ENCODE measurements at places on chromosomes 7 and 10.

DNA sequence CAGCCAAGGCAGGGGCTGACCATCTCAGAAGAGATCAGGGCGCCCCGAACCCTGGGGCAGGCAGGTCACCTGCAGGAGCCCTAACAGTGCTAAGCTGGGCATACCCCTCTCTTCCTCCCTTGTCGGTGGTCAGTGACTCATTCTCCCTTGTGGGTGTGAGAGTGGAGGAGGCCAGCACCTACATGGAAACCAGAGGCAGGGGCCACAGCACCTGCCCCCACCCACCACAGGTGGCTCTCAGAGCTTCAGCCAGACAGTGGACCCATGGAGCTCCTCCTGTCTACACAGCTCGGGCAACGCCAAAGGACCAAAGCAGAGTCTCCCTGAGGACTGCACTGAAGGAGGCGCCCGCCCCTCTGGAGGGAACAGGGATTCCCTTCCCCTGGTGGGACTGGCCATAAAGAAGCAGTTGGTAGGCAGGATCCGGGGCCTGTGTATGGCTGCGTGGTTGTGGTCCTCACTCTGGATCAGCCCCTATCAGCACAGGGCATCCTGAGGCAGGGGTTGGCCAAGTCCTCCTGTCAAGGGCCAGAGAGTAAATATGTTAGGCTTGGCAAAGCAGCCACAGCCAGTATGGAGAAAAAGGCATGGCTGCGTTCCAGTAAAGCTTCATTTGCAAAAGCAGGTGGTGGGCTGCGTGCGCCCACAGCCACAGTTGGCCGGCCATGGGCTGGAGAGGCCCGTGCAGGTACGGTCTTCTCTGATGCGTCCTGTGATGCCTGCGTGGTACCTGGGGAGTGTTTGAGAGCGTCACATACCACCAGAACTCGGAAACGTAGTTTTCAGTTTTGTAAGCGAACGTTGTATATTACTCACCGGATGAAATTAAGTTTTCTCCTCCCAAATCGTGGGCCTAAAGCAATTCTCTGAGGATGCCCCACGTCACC lies 198.2 kb downstream of the EBF3 start:
- DNase-seq = no peak

- DNase-seq = no peak
These were observed 19.1 kb downstream of the LMTK2 start for GRCh38 chr7:98125759-98126158.

DNA sequence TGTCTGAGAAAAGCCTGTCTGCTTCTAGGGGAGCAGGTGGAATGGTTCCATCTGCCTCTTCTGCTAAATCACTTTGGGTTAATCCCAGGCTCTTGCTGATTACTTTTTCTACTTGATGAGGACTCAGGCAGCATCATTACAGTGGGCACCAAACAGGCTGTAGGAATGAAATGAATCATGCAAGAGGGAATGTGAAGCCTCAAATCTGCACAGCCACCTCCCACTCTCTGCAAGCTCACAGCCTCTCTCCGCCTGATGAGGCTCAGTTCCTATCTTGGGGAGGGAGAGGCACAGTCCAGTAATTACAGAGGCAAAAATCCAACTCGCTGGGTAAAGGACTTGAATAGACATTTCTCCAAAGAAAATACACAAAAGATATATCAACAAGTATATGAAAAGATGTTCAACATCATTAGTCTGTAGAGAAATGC lies 34.0 kb downstream of the HSPA12A start:
- no peak for DNase-seq

- no peak for DNase-seq
These were observed 97.4 kb downstream of the ELFN1 start for GRCh38 chr7:1767524-1767923.

- no peak for DNase-seq
These were observed 53.0 kb downstream of the RALA start for GRCh38 chr7:39676346-39676745.

DNA sequence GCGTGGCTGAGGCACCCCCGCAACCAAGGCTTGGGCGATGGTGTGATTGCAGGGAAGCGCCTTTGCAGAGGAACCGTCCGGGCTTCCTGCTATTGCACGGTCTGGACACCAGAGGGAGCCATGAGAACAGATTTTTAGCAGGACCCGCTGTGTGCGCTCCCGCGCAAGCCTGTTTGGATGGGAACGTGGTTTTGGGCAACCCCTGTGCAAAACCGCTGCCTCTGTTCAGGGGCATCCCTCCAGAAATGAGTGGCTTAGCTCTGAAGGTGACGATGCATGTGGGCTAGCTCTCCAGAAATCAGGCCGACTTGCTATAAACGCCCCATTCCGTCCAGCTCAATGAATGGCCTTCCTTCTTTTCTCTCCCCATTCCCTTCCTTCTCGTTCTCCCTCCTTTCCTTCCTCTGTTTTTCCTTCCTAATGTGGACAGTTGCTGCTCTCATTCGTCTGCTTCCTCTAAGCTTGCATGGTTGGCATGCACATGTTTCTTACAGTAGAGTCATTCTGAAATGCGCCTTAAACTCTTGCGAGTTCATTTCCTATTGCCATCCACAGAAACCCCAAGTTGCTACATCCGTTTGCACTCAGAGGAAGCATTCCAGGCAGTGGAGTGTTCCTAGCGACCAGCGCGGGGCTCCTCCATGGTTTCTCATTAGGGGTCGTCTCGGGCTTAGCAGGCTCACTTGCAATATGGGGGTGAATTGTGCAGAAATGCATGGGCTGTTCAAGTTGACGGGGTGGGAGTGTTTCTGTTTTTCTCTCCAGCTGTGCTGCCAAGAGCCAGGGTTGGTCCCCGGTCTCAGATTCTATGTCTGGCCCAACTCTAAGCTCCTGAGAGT lies 302.5 kb upstream of the GALNT17 start:
- peak; percentile 26 for DNase-seq

- no peak for DNase-seq
These were observed 50.9 kb upstream of the SEMA3D start for GRCh38 chr7:85237721-85238120.

- no peak for DNase-seq
These were observed 30.0 kb downstream of the SFXN4 start for GRCh38 chr10:119135513-119135881.

DNA sequence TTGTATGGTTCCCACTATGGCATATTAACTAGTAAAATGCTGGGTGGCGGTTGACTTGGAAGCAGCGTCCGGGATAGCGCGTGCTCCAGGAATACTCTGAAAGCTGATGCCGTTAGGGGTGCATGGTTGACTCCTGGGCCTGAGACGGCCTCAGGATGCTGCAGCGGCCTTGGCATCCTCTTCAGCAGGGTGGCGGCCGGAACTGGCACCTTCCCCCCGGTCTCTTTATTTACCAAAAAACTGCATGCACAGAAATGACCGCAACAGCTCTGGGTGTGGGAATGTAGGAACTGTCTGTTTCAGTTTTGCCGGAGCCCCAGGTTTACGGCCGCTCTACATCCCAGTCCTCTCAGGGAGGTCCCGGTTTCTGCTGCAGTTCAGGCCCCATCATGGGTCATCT lies 28.8 kb downstream of the PFKP start:
- DNase-seq = no peak

DNA sequence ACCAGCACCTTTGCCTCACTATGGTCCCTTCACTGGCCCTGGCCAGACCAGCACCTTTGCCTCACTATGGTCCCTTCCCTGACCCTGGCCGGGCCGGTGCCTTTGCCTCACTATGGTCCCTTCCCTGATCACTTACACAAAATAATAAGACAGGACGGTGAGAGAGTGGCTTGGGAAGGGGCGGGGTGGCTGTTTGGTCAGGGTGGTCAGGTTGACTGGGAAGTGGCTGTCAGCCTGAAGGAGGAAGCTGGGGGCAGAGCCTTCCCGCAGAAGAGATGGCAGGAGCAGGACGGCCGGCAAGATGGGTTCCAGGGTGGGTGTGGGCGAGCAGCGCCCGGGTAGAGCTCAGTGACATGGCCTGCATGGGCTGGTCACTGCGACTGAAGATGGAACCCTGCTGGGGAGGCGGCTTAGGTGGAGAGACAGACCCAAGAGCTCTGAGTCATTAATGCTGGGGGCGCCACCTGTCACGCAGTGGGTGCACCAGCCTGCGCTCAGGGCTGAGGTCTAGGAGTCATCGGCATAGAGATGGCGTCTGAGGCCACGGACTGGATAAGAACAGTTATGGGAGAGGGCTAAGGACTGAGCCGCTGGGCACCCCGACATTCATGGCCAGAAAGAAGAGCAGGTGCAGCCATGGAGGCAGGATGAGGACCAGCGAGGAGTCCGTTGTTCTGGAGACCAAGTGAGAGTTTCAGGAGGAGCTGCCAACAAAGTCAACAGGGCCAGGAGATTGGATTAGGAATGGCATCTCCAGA lies 91.8 kb downstream of the CHST15 start:
- DNase-seq = no peak

GRCh38 chr10:23870651-23871610 lies 338.0 kb upstream of the KIAA1217 start:
- DNase-seq = no peak

GRCh38 chr7:76220185-76221057 lies 18.7 kb downstream of the SRRM3 start:
- peak; percentile 22 for DNase-seq

GRCh38 chr10:22816298-22816653 lies 101.9 kb upstream of the PIP4K2A start:
- no peak for DNase-seq

- no peak for DNase-seq
These were observed 23.1 kb upstream of the ZC3HAV1L start for GRCh38 chr7:139058943-139059342.

DNA sequence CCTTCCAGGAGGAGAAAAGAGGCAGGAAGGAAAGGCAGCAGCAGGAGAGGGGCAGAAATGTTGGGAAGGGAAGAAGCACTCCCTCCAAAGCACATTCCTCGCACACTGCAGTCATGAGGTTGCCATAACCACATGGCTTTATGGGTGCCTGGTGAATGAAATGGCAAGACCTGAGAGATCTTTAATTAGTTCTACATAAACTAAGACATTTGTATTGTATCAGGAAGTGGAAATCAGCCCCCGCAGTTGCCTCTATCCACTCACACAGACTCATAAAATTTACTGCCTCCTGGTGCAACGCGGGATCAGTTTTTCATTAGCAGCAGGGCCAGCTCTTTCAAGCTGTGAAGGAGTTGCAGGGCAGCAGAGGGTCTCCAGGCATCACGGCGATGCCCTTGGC lies 106.4 kb downstream of the COL13A1 start:
- DNase-seq = no peak

DNA sequence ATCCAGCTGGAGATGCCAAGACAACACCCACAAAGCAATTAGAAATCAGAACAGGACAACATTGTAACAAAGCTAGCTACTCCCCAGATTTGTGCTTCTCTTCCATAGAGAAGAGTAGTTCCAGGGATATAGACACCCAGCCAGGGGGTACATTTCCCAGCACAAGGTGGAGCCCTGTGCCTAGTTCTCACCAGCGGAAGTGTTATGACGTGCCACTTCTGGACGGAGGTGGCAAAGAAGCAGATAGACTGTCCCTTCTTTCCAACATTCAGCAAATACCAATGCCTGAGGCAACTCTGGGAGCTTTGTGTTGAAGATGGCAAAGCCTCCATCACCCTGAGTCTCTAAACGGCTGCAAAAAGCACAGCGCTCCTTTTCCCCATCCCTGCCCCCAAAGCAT lies 23.4 kb upstream of the GSAP start:
- peak; percentile 66 for DNase-seq

DNA sequence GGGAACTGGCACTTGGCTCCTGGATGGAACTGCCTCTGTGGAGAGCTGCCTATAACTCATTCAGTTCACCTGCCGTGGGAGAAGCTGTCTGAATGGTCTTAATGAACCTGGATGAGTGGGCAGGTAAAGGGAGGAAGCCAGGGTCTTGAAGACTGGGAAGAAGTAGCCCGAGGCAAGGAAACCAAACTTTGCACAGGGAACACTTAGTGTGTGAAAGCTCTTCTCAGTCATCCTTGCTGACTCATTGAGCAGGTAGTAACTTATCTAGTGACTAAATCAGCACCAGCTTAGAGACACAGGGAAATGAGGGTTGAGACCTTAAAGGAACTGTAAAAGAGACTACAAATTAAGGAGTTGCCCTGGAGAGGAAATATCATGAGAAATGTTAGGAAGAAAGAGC lies 9.9 kb downstream of the LRRC4 start:
- DNase-seq = no peak

DNA sequence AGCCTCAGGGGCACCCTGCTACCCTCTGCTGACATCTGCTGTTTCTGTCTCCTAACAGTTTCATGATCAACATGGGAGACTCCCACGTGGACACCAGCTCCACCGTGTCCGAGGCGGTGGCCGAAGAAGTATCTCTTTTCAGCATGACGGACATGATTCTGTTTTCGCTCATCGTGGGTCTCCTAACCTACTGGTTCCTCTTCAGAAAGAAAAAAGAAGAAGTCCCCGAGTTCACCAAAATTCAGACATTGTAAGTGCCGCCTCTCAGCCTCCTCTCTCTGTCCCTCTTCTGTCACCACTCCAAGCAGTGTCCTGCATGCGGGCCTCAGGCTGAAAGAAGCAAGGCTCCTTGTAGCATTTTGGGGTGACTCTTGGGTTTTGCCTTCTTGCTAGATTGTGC lies 39.0 kb downstream of the POR start:
- no peak for DNase-seq

- DNase-seq = no peak
These were observed 56.7 kb downstream of the NEURL1 start for GRCh38 chr10:103550229-103550628.

- no peak for DNase-seq
These were observed 56.5 kb upstream of the CREB5 start for GRCh38 chr7:28355635-28356319.

DNA sequence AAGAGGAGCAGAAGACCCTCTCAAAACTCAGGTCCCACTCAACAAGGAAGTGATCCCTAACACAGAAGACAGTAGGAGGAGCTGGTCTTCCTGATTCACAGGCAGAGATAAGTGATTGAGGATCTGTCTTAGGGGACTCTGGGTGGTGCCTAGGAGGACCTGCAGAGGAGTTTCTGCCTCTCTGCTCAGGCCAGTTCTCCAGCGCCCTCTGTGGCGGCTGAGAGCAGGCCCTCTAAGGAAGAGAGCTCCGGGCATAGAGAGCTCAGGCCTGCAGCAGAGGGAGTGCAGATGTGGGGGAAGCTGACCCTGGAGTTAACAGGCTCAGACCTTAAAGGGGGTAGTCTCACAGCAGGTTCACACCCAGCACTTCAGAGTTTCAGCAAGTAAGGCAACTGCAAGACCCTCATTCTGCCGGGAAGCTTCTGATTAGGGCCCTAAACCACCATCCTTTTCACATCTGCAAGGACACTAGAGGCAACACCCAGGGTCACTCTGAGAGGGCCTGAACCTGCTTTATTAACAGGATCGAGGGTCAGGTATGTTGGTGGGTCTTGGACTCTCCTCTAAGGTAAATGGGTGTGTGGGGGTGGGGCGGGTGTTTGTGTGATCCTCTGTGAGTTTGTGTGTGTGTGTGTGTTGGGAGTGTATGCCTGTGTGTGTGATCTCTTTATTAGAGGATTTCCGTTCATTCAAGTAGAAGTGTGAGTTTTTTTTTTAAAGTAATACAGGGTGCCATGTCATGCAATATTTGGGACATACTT lies 57.6 kb upstream of the TARP start:
- DNase-seq = no peak

GRCh38 chr7:120654241-120654640 lies 203.7 kb downstream of the TSPAN12 start:
- no peak for DNase-seq

DNA sequence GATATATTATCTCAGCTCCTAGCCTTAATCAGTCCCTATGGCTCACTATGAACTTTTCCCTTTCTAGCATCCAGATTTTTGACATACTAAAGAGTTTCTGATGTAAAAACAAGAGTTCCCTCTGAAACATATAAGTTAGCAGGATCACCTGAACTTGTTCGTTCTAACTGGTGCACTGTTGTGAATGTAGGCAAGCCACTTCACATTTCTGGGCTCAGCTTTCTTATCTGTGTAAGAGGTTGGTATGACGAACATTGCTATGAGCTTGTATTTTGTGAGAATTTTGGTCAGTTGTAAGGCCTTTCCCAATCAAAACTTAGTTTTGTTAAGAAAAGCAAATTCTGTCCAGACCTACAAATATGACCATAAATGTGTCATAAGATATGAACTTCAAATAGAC lies 46.1 kb downstream of the MAGI2 start:
- no peak for DNase-seq
